ENCODE measurements at places on chromosomes 16 and 17. TPM values are rescaled to one million over a fixed set of nuclear protein-coding genes. Genes with fewer than 3 reads are reported as not detected.

The SMTNL2 gene
- total RNA-seq = not detected

The CIITA gene
- 0.64 TPM for total RNA-seq

The RAPGEFL1 gene
- 26.3 TPM for total RNA-seq

The MPV17L gene
- total RNA-seq = 1.4 TPM

The PLCG2 gene
- 10.6 TPM for total RNA-seq

The KRTAP4-4 gene
- not detected for total RNA-seq

The STX1B gene
- total RNA-seq = under 0.01 TPM

The MPP2 gene
- not detected for total RNA-seq

The TPSD1 gene
- not detected for total RNA-seq

The TNFRSF17 gene
- not detected for total RNA-seq

The YPEL3 gene
- 14.5 TPM for total RNA-seq

The CCDC40 gene
- total RNA-seq = 0.68 TPM

The KCTD11 gene
- 7.2 TPM for total RNA-seq

Measured in nasal cavity respiratory epithelium epithelial cell of viscerocranial mucosa (primary cell).